ENCODE measurements at places on chromosomes 16 and 17.

DNA sequence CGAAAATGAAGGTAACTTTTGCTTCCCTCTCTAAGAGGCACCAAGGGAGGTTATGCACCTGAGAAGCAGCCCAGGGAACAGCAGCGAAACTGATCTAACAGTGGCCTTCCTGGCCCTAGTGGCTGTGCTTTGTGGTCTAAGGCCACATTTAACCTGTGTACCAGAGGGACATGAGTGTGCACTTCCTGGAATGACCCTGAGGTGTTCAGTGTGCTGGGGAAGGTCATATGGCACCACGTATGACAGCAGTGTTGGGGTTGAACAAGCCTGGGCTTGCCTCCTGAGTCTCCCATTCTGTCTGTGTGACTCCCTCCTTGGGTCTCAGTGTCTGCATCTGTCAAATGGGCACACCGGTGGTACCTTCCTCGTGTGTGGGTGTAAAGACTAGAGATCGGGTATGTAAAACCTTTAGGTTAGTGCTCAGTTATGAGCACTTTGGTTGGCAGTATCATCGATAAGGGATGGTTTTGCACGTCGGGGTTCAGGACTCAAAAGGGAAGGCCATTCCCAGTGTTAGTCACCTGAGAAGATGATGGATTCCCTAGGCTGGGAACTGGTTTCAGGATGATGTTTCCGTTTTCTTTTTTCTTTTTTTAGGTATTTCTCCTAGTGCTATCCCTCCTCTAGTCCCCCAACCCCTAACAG is 31.9 kb downstream of the PLCG2 start:
- no peak for DNase-seq

DNA sequence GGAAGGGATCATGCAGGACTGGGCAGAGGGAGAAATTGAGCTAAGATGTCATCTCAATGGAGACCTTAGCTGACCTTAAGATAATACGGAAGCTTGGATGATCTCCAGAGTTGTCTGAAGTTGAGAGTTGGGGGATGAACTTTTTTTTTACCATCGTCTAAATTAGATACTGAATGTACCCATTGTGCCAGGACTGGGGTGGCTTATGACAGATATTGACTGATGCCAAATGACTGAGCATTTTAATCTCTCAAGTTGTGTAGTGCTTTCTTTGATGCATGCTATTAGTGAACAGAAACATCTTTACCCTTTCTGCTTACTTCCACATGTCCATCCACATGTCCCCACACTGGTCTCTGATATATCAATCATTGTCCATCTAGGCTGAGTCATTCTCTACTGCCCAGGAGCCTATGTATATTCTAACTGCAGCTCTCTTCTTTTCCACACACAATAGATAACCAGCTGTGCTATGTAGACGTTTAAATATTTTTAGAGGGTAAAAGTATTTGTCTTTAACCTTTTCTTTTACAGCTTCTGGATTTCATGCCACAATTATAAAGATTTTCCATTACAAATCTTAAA is 60.2 kb upstream of the ZKSCAN2 start:
- no peak for DNase-seq

DNA sequence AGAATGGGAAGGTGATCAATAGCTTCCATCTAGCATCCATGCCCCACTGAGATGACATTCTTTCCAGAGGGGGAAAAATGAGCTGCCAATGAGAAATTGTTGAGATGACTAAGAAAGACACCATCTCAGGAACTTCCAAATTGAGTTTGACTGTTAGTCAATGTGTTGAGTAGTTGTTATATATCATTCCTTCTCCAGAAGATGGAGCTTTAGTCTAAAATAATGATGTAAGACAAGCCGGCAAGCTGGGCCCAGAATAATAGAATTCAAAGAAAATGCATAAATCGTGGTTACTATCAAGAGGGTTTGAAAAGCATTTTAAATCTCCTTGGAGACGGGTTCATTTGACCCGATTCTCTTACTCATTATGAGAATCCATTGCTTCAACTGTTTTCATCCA is 71.0 kb upstream of the ATF7IP2 start:
- no peak for DNase-seq

DNA sequence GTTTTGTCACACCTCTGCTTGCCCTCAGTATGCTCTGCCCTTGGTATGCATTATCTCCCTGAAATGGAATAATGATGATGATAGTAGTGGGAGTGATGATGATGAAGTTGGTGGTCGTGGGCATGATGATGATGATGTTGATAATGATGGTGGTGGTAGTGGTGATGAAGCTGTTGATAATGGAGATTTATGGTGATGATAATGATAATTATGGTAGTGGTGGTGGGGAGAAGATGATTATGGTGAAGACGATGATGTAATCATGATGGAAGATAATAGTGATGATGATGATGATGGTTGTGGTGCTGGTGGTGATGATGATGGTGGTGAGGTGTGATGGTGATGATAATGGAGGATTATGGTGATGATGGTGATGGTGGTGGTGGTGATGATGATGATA is 390.1 kb upstream of the EEF2KMT start:
- no peak for DNase-seq

DNA sequence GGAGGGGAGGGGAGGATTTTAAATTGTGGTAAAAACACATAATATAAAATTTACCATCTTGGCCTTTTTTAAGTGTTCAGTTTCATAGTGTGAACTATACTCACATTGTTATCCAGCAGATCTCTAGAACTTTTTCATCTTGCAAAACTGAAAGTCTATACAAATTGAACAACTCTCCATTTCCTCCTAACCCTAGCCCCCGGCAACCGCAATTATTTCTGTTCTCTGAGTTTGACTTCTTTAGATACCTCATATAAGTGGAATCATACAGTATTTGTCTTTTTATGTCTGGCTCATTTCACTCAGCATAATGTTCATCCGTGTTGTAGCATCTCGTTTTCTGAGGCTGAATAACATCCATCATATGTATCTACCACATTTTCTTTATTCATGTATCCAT is 30.0 kb upstream of the MRTFB start:
- no peak for DNase-seq

- no peak for DNase-seq
Observed at GRCh38 chr16:67386861-67387455, 6.3 kb downstream of the TPPP3 start.

GRCh38 chr16:3152277-3152990 is 17.6 kb downstream of the ZNF213 start:
- DNase-seq: peak; percentile 97

DNA sequence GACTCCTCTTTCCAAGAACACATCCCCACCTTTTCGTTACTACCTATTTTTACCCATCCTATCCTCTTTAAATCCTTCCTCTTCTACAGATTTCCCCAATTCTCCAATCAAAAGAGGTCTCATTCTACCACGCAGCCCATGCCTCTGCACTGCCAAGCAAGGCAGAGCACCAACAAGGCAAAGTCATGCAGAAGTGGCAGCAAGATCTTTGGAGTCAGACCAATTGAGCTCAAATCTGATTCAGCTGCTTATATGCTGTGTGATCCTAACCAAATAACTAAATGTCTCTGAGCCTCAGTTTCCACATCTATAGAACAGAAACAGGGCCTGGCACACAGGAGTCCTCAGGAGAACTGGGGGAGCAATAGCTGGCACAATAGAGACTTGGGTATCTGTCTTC is 41.0 kb downstream of the TOM1L2 start:
- no peak for DNase-seq

- DNase-seq: no peak
Observed at GRCh38 chr16:66948837-66949225, 12.2 kb upstream of the CES3 start.

DNA sequence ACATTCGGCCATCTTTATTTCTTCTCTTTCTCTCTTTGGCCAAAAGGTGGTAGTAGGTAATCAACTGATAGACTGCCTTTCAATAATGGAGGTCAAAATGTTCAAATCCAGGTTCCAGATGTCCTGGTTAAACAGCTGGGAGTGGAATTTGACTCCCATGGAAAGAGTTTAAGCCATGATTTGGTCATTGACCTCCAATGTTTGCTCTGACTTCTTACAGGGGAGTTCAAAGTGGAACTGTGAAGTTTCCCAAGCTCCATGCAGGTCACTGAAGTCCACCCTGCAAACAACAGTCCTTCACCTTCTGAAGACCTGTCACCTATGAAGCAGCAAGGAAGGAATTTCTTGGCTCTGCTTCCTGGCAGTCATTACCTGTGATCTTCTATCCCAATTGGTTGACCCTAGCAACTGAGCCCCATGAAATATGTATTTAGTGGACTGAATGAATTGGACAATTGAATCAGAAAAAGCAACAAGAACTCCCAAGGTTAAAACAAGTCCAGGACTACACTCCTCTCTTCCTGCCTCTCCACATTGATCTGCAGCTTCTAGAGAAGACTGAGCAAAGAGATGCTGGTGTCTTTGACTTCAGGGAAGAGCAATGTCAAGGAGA is 28.0 kb upstream of the SOX9 start:
- no peak for DNase-seq

DNA sequence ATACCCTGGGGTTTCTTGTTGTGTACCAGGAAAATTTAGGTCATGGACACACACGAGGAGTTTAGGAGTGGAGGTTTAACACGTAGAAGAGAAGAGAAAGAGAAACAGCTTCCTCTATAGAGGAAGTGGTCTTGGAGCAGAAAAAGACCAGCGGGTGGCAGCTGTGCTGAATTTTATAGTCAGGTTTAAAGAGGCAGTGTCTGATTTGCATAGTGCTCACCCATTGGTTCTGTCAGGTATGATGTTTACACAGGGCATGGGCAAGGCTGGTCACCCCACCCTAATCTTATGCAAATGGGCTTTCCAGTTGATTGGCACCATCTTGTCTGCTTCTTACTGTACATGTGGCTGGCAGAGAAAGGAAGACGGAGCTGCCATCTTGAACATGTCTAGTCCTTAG is 309.0 kb downstream of the CDH13 start:
- peak; percentile 44 for DNase-seq

DNA sequence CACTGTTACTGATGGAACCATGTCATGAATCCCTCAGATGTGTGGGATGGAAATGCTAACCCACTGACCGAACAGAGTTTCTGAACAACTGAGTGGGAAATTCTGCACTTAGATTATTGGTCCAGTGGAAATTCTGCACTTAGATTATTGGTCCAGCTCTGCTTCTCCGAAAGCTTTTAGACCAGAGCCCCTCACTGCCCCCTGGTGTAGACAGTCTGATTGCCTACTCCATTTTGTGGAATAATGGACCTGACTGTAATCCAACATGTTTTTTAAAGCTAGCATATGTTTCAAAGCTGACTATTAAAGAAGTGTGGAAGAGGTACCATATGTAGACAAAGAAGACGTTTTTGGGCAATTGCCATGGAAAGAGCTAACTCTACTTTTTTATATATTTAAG is 50.3 kb upstream of the TBX2 start:
- peak; percentile 30 for DNase-seq

DNA sequence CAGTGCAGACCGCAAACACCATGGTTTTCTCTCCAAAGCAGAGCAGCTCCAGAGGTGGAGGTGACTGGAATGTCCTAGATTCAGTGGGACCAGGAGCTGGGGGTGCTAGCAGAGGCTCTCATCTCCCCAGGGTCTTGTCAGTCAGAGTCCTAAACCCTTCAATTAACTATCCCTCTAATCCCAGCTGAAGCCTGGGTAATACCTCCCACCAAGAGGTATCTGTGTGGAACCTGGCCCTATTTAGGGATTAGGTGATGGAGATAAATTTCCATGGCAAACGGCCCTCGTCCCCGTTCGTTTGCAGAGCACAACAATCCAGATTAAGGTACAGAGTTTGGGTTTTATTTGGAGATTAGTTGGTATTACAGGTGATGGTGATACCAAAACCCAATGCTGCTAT is 1.8 kb downstream of the SEBOX start:
- peak; percentile 84 for DNase-seq

- no peak for DNase-seq
Observed at GRCh38 chr16:48602356-48603014, 7.5 kb downstream of the N4BP1 start.

DNA sequence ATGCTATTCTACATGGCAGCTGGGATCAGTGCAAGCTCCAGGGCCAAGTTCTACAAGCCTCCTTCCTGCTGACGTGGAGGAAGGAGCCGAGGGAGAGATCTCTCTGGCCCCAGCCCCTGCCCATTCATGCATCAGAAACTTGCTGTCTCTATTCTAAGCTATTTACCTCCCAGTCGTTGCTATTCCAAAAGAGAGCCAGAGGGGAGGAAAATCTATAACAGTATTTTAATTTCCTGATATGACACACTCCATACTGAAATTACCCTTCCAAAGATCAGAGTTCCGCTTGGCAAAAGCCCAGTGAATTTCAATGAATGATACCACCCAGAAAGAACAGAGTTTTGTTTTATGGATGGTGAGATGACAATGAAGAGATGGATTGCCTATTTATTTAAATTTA is 133.4 kb downstream of the GRIN2A start:
- DNase-seq: no peak

DNA sequence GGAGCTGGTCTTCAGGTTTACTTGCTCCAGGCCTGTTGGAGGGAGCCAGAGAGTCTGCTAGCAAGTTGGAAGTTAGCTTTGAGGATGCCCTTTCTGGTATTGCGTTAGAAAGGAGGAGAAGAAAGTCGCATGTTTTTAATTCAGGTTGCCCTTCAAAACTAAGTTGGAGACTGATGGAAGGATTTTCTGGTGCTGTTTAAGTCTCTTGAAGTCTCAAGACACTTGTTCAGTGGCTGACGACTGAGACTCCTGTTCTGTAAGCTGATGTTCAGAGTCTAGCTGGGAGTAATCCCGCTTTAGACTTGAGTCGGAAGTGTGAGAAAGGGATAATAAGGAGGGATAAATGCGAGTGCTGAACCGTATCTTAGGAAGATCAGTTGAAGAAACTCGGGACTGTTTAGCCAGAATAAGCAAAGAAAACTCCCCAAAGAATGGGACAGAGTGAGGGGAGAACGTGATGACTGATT is 740 bp downstream of the AATF start:
- DNase-seq: peak; percentile 76

GRCh38 chr17:71710816-71711215 is 410.0 kb upstream of the SOX9 start:
- DNase-seq: no peak

- no peak for DNase-seq
Observed at GRCh38 chr17:34377078-34377823, 14.2 kb upstream of the CCL1 start.

DNA sequence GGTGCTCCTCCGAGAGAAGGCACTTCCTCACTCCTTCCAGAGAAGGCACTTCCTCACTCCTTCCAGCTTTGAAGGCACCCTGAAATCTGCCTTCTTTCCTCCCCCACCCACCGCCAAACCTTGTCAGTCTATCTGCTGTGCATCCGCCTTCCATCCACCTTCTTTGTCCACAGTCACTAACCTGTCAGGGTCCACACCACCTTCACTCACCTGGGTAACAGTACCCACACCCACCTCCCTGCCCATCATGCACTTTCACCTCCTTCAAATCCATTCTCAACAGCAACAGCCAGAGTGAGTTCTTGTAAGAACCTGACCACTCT is 5.2 kb downstream of the CCDC102A start:
- DNase-seq: no peak

DNA sequence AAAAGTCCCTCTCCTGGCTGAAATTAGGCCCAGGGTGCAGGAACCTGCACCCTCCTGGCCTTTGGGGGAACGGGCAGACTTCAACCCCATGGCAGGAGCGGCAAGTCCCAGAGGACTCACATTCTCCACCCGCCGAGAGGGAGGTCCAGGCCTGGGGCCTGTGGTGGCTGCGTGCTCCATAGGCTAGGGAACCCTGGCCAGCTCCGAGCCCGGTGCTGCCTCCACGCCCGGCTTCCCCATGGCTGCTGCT is 130 bp downstream of the CCDC78 start:
- DNase-seq: no peak
